ENCODE measurements at places on chromosomes 11 and 22.

GRCh38 chr11:104946907-104947306, 21.5 kb downstream of the CASP4 start:
- peak; percentile 69 for DNase-seq

- DNase-seq = no peak
Measured at GRCh38 chr11:67309166-67309565, 5.8 kb downstream of the SSH3 start.

DNA sequence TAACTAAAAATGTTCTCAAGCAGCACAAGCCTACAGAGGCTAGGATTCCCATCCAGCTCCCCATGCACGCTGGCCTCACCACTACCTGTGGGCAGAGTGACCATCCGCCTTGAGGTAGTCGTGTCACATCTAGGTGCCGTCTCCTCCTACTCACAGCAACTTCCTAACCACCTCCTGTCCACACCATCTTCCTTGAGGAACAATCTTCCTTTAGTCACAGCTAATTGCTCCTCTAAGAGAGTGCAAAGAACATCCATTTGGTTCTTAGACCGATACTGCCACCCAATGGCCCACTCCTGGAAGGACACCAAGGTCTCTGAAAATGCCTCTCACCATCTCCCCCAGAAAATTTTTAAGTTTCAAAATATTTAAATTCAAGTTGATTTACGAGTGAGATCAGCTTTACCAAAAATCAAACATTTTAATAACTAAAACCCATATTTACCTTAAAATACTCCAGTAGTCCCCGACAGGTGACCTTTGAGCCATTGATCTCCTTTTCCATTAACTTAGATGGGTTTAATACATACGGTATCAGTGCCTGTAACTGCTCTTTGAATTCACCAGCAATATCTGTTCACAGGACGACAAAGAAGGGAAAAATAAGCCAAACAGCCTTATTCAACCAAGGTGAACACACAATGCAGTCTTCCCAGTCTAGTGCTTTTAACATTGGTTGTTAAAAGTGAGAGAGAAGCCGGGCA, 21.7 kb upstream of the PLAAT3 start:
- DNase-seq = no peak

- no peak for DNase-seq
Measured at GRCh38 chr11:123196060-123196714, 1.1 kb upstream of the CLMP start.

DNA sequence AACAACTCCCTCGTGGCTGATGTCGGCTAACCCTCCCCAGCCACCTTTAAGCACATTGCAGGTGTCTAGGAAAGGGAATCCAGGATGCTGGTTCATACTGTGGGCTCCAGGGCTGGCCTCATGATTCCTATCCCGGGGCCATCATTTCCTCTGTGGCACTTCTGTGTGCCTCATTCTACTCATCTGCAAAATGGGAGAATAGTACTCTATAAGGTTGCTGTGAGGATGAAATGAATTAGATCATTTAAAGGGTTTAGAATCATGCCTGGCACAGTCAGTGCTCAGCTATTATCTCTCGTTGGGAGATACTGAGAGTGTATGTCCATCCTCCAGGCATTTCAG, 4.3 kb upstream of the FADS3 start:
- no peak for DNase-seq

DNA sequence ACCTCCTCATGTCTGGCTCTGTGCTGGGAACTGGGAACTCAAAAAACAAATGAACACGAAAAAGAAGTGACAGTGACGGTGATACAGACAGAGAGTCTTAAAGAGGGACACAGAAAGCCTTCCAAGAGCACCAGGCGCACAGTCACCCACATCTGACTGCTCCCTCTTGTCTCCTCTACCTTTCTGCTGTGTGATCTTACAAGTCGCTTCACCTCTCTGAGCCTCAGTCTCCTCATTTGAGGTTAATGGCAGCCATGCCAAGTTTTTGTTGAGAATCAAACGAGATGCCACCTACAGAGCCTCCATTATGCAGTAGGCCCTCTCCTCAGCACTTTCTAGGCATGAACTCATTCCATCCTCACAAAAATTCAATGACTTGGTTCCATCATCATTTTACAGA, 3.7 kb downstream of the LRRC32 start:
- no peak for DNase-seq

DNA sequence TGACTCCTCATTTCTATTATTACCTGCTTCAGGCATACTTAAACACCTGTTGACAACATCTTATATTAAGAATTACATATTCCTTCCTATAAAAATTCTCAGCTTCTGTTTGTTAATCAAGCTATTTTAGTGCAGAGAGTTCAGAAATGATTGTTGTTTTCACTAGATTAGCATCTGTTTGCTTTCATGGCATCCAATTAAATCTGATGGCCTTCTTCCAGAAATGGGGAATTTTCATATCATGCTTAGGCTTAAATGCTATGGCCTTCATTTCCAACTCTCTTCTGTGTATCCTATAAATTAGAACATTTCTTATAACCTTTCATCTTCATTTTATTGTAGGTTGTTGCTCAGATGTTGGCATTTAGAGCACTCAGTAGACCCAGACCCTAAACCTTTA, 180.0 kb downstream of the WNT11 start:
- no peak for DNase-seq

- DNase-seq = no peak
Measured at GRCh38 chr11:13261591-13262061, 16.0 kb upstream of the BMAL1 start.

DNA sequence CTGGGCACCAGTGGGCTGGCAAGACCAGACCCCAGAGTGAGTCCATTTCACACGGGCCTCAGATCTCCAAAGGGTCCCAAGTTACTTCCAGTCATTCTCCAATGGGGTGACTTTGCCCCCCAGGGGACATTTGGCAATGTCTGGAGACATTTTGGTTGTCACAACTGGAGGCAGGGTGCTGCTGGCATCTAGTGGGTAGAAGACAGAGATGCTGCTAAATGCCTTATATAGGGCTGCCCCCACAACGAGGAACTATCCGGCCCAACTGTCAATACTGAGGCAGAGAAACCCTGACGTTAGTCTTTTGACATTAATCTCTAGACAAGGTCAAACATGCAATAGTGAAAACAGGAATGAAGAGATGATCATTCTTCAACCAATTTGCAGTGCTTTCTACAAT, 6.4 kb downstream of the RTN4RL2 start:
- no peak for DNase-seq

- no peak for DNase-seq
Measured at GRCh38 chr11:112841729-112842128, 119.5 kb upstream of the NCAM1 start.

- no peak for DNase-seq
Measured at GRCh38 chr11:9029422-9029821, 25.6 kb upstream of the NRIP3 start.

DNA sequence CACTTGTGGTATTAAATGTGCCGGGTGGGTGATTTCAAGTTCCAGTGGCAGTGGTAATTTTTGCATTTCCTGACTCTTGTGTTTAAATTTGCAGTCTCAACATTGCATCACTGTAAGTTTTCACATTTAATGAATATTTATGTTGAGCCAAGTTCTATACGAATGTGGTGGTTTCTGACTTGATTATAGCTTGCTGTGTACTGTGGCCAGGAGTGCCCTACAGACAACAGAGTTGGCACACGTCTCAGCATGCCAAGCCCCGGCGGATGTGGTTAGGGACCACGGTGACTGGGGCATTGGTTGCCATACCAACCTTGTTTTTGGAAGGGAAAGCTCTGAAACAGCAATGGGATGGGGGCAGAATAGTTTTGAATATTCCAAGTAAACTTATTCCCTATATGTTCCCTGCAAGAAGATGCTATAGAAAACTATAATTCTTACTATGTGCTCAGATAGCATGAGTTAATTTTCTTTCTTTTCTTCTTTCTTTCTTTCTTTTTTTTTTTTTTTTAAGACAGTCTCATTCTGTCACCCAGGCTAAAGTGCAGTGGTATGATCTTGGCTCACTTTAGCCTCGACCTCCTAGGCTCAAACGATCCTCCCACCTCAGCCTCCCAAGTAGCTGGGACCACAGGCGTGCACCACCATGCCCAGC, 16.0 kb downstream of the ZNRF3 start:
- DNase-seq = peak; percentile 1

- DNase-seq = peak; percentile 35
Measured at GRCh38 chr22:39898997-39899396, 1.9 kb upstream of the GRAP2 start.

GRCh38 chr11:119566319-119566718, 143.3 kb upstream of the THY1 start:
- no peak for DNase-seq

DNA sequence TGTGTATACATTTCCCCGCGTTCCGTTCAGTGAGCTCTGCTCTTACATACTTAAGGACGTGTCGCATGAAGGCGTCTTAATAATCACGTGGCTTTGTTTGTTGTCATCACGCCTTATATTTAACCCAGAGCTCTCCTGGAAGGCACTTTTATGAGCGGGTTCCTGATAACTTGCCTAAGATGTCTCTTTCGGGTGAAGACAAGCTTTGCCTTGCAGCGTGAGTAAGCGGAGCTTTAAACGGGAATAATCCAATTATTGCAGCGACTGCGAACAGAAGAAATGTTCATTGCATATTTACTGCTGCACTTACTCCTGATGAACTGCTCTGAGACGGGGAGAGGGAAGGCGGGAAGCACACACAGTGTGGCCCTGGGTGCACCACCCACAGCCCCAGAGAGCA, 1128.2 kb downstream of the BRD1 start:
- DNase-seq = no peak

GRCh38 chr11:46722566-46723358, 3.7 kb downstream of the F2 start:
- no peak for DNase-seq

DNA sequence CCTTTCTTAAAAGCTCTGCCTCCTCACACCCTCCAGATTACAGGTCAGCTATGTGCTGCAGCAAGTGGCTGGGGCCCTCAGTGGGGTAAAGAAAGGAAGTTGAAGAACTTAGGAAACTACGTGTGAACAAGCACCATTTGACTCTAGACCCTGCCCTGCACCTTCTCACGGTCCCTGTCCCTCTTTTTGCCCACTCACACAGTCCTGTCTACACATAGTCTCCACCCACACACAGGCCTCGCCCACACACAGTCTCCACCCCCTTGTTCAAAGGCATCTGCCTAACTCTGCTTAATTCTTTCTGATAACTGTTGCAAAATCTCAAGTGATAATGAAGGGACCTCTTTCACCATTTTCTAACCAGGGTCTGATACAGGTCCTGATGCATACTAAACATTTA, 59.0 kb downstream of the TMPRSS5 start:
- DNase-seq = no peak

DNA sequence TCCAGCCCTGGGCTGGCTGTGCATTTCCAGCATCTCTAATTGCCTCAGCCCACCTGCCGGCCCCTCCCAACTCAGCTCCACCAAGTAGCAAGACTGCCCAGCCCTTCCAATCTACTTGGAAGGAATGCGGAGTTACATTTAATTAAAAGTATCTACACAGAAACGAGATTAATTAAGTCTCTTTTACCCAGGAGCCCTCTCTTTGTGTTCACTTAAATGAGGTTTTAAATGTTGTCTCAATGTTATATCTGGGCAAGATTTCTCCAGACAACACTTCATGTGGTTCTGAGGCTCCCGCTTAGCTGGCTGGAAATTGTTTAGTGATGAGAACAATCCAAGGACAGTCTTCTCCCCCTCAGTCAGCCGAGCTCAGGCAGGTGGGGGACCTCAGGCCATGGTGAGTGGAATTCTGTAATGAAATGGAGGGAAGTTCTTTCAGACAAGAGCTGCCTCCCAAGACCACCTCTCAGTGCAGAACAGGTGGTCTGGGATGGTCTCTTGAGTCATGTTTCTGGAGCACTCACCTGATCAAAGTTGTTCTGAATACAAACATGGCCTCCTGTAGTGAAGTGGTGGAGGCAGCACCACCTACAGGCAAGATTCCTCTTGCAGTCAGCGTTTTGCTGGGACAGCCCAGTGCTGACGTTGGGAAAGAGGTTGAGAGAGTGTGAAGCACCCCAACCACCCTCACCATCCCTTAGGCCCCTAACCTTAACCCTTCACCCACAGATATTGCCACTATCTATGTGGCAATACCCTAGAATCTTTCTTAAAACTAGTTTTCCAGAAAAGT, 371.6 kb downstream of the CADM1 start:
- no peak for DNase-seq

- no peak for DNase-seq
Measured at GRCh38 chr22:30572840-30573593, 1.4 kb downstream of the GAL3ST1 start.

GRCh38 chr11:73982595-73982989, at the start of gene UCP2:
Gene UCP2, minus strand, starts transcription at chr11:73982843. Its CDS starts 4,465 bp downstream, at chr11:73978378.
- DNase-seq = peak; percentile 90

DNA sequence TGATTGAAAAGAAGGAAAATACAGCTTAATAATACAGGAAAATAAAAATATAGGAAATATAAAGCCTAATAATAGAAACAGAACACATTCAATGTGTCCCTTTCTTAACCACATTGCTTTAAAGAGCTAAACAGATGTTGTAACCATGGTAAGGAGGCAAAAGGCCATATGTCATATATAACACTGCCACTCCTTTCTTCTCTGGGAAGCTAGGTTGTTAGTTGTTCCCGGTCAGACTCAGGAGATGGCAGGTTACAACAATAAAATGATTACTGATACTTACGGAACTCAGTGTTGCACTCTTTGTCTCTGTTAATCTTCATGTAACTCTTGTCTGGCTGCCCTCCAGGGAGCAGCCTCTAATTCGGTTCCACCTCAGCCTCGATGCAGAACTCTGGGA, 134.7 kb upstream of the PGR start:
- DNase-seq = no peak

DNA sequence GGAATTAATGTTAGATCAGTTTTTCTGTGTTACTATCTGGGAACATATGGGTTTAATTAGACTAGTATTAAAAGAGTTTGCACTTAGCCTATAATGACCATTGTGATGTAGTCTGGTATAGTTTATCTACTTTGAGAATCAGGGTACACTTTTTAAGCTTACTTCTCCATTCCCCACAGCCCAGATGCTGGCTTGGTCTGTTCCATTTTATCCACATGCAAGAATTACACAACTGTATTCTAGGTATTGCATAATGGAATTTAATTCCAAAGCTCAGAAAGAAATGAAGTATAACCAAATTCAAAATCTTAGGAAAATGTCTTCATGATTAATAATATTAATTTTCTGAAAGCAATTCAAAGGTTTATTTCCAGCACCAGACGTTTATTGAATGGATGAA, 122.2 kb upstream of the PDGFD start:
- DNase-seq = no peak

- DNase-seq = no peak
Measured at GRCh38 chr22:38872831-38873248, 824 bp upstream of the CBX6 start.

Data from GF-D8 (cell line).